ENCODE measurements at places on chromosomes 6 and 20. TPM values are rescaled to one million over a fixed set of nuclear protein-coding genes. Genes with fewer than 3 reads are reported as not detected.

Gene EDN1
- 6.4 TPM for total RNA-seq

Gene STMND1
- not detected for total RNA-seq

Gene FLRT3
- 6.4 TPM for total RNA-seq

Gene PBOV1
- total RNA-seq, result not detected

Gene RNGTT
- total RNA-seq, result 12.8 TPM
